ENCODE measurements at places on chromosomes 2 and 18.

DNA sequence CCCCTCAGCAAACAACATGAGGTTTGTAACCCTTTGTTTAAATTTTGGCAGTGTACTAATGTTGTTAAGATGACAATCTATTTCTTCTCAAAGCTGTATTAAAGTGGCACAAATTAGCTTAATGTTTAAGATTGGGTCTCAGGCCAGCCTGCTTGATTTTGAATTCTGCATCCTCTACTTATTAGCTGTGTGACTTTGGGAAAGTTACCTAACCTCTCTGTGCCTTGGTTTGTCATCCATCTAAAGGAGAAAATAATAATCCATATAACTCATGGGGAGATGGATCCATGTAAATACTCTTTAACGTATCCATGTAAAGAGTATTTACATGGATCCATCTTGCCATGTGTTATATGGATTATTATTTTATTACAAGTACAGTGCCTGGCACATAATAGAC is 2.1 kb downstream of the TRPM8 start:
- DNase-seq: no peak

DNA sequence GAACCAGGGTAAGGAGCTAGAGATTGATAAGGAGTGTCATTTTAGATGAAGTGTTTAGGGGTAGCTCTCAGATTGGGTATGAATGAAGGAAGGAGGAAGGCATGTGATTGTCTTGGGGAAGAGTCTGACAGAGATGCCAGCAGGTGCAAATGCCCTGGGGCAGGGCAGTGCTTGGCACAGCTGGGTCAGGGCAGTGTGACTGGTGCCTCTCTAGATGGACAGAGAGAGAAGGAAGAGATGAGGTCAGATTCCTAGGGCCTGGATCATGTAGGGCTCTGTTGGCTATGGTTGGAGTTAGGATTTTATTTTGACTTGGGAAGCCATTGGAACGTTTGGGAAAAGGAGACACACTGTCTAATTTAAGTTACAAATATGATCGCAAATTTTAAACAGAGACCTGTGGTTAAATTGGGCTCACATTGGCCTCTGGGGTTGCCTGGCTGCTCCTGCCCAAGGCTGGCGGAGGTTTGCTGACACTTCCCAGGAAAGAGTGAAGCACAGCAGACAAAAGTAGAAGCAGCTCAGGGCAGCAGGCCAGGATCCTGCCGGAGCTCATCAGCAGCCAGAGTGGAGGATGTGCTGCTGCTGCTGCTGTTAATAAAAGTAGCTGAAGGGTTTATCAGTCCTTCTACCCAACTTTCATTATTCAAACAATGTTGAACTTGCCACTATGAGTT is 32.7 kb upstream of the FHL2 start:
- no peak for DNase-seq

DNA sequence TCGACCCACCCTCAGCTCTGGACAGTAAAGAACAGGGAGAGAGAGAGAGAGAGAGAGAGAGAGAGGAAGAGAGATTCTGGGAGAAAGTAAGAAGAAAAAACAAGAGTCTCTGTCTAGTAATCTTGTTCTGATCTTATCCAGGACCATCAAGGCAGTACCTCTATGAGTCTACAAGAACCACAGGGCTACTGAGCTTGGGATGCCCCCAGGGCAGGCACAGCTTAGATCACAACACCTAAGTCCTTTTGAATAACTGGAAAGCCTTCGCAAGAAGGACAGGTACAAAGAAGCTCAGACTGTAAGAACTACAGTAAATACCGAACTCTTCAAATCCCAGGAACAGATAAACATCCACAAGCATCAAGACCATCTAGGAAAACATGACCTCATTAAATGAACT is 51.4 kb upstream of the SGPP2 start:
- DNase-seq: no peak

GRCh38 chr2:85534099-85534498 is 4.9 kb upstream of the MAT2A start:
- no peak for DNase-seq

DNA sequence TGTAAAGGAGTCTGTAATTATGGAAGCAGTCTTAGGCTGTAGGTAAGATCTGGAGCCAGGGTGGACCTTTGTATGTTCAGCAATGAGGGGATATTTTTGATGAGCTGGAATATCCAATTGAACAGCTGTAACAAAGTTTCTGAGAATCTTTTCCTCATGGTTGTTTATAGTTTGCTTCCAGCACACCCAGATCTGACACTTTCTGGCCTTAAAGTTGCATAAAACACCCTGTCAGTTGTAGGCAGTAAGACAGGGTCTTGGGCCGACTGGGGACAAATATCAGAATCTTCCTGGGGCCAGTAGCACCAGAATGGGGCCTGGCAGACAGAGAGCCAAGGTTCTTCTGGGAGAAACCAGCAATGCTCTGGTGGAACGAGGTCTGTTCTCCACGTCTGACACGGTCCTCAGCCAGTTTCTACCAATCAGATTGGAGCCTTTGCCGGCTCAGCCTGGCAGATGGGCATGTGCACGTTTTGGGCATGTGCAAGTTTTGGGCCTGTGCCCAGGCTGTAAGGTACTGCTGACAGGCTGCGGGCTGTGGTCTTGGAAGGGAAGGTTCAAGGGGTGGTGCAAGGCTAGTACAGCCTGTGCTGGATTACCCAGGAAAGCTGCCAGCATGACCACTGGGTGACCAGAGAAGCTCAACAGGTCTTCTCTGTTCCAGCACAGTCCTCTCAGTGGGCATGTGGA is 89.8 kb downstream of the PRKCE start:
- no peak for DNase-seq

DNA sequence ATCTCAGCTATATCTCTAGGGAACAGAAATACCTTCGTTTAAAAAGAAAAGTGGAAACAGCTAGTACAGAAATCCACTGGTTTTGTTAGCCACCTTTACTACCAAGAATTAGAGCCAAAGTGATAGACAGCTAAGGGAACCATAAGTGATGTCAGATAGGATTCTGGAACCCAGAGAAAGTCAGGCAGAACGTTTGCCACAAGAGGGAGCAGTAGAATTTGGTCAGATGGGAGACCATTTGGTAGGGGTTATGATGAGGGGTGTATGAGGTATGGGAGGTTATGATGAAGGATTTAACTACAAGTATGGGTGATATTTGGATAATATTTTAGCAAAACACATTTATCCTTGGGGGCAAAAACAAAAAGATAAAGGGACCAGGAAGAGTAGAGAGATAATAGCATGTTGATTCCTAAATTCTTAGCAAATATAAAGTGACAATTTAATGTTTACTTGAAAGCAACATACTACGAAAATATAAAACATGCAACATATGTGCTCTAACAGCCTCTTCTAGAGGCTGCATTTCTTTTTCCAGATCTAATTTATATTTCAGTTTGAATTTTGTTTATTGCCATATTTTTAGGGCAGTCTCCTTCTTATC is 3.3 kb downstream of the SLC8A1 start:
- peak; percentile 26 for DNase-seq

- DNase-seq: no peak
These were observed 1.5 kb downstream of the CAB39 start for GRCh38 chr2:230714136-230714480.

DNA sequence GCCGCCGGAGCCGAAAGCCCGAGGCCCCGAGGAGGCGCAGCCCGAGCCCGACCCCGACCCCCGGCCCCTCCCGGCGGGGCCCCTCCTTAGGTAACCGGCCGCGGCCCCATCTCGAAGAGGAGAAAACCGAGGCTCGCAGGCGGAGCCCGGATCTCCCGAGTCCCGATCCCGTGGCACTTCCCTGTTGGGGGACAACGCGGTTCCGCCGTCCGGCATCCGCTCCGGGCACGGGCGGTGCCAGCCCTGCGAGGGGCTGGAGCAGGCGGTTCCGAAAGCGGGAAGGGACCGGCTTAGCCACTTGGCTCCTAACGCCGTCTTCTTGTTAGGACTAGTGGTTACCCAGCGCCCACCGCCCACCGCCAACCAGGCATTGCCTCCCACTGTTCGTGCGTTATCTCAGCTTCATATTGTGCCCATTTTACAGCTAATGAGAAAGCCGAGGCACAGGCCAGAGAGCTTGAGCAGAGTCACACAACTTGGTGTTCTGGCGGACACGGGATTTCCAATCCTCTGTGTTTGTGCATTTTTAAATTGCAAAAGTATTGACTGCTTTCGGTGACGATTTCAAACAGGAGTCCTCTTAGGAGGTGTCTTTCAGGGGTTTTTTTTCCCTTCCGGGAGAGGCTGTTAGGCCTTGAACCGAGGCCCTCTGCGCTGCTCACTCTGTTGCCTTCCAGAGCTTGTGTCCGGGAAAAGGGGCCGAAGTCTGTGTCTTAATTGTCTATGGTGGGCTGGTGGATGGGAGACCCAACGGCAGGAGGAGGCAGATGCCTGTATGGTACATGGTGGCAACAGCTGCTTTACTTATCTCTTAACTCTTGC is 562 bp downstream of the CENPA start:
- no peak for DNase-seq

- no peak for DNase-seq
These were observed 144.4 kb downstream of the GFPT1 start for GRCh38 chr2:69242651-69243051.

GRCh38 chr2:72182547-72182946 is 34.9 kb upstream of the CYP26B1 start:
- DNase-seq: no peak

- DNase-seq: no peak
These were observed 114.3 kb upstream of the ARL4C start for GRCh38 chr2:234611209-234611608.

DNA sequence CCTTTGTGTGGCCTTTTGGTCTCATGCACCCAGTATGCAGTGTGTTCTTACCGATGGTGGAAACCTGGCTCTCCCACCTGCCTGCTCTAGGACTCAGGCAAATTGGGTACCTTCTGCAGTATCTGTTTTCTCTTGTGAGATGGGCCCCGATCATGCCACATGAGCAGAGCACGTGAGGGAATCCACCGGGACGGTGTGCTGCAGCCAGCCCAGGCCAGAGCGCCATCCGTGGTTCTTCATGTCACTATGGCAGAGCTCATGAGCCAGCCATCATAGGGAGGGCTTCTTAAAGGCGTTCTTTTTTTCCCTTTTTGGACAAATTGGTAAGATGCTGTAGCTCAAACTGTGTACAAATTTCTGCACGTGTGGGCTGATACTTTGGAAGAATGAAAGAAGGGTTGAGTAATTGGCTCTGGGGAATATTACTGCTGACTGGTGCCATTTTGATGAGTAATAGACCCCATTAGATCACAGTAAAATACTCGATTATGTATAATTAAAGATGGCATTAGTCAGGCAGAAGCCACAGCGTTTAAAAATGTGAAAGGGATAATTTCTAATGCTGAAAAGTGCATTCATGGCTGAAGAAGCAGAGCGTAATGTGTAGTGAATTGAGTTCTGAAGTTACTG is 19.2 kb downstream of the SH3RF3 start:
- no peak for DNase-seq

DNA sequence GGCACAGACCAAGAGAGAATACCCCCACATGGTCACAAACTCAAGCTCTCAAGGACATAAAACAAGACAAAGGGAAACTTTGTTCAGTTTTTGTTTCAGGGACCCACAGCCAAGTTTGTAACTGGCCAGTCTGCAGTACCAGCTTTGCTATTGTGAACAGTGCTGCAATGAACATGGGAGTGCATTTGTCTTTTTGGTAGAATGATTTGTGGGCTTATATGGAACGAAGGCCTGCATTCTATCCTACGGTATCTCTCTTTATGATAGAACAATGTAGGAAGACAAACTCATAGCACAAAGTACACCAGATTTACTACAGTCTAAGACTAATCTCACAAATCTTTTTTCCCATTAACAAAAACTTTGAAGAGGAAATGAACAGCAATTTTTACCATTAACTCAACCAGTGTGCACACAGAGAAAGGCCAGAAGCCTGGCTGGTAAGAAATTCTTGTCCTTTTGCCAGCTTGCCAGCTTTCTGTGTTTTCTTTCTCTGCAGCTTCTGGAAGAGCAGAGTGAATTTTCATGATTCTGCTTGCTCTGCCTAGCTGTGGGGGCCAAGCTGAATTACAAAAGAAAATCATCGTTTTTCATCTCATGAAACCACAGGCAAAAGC is 37.1 kb upstream of the FEZ2 start:
- DNase-seq: no peak

- DNase-seq: no peak
These were observed 166.2 kb downstream of the ATAD2B start for GRCh38 chr2:23760736-23761135.

DNA sequence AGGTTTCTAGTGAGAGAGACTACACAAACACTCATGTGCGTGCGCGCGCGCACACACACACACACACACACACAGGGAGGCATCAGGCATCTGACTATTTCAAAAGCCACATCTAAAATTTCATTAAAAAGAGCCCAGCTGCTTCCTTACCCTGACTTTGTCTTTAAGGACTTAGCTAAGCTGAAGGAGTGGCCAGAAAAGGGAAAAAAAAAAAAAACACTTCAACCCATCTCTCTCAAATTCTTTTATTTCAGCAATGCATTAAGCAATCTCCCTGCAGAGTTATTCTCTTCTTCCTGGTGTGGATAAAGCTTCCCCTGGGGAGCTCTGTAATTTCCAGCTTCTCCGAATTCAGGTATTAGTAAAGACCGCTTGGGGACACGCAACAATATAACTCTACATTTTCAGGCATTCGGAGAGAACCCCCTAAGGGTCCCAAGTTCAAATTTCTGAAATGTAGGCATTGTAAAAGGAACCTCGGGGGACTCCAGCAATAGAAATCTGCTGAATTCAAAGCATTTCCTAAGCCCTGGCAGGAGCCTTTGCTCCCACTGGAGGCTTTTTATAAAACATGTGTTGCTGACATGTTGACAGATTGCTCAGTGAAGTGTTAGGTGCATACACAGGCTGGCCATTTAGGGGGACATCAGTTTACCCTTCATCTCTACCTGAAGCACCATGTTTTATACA is 67.0 kb downstream of the ZNF521 start:
- no peak for DNase-seq

DNA sequence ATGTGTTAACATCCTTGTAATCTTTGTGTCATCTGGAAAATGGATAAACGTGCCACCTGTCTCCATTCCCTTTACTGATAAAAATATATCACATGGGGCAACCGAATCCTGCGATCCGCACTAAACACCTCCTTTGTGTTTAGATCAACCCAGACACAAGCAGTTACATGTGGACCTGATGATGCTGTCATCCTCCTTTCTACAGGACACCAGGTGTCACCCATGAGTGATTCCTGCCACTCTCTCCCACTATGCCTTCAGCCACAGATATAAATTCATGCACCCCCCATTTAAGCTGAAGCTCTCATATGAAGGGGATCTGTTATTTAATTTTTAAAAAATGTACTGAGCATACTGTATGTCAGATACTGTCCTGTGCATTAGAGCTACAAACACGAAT is 81.3 kb downstream of the VIT start:
- DNase-seq: no peak

- no peak for DNase-seq
These were observed 36.0 kb upstream of the CCDC195 start for GRCh38 chr2:224751996-224752698.

Measured in nephron progenitor cell (in vitro differentiated cells).